ENCODE measurements at places on chromosomes 12 and 14.

- DNase-seq = no peak
Measured at GRCh38 chr14:41404126-41404525, 202.6 kb upstream of the LRFN5 start.

DNA sequence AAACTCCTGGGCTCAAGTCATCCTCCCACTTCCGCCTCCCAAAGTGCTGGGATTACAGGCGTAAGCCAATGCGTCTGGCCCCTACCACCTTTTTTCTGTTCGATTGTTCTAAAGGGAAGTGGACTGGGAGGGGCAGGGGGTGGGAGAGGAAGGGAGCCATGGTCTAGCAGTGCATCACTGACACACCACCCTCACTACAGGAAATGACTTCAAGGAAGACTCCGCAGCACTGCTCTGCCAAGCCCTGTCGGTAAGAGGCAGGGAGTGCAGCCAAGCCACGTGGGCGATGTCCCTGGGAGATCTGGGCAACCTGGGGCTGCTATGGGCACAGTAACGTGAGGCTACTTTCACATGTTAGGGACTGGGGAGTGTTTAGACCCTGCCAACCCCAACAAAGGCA lies 18.0 kb downstream of the LRRC74A start:
- DNase-seq = no peak

DNA sequence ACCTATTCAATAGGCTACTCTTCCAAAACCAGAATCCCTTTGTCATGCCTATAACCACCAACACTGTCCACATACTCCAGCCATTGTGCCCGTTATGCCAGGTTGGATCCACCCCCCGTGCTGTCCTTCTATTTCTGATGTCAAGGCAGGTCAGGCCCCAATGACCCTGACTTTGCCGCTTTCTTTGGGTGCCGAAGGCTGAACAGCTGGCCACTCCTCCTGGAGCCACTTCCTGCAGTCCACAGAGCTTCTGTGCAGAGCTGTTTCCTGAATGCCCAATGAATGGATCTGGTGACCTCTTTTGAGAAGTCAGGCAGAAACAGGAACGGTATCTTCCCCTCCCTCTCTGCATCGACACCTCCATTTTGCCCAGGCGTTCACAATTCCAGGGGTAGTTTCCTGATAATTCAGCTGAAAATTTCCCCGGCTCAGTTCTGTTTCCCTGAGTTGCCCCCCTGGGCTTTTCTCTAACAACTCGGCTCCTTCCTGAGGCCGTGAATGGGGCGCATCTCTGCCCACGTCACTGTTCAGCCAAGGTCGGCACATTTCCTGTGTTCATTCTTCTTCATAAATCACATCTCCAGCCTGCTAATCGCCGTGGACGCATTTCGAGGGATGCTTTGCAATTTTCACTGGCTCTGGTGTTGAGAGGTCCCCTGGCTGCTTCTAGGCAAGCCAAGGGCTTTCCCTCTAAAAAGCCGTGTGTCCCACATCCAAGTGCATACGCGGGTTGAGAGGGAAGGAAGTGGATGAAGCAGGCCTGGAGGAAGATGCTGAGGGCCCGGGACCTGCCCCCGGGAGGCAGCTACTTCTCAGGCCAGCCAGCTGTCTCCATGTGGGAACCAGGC lies 86.5 kb downstream of the PAPOLA start:
- DNase-seq = no peak

DNA sequence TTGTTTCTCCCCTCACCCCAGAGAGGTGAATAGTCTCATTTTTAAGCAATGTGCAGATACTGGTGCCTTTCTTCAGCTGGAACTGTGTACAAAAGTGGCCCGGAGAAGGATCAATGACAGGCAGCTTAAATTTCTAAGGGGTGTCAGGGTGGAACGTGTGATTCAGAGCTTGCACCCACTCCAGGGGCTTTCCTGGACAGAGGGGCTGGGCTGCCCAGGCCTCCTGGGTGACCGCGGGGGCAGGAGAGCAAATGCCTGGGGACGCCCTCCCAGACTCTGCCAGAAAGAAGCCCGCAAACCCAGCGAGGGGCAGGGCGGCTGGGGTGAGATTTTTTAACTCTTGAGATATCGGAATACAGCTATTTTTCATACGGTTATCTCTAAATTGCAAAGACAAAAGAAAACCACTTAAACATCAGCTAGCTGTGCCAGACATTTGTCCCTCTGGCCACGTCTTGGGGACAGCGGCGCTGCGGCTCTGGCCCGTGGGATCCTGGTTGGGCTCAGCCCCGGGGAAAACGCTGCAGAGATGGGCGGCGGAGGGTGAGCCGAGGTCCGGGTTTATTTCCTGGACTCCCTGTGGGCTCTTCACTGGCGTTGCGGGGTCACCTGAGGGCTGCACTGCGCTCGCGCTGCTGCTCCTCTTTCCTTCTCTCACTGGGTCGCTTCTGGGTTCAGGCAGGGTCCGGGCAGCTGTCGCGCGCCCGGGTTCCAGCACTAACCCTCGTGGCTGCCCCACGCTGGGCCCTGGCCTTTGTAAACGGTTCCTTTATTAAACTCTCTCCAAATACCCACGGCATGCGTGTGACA lies 35.8 kb downstream of the NFKBIA start:
- DNase-seq = no peak

DNA sequence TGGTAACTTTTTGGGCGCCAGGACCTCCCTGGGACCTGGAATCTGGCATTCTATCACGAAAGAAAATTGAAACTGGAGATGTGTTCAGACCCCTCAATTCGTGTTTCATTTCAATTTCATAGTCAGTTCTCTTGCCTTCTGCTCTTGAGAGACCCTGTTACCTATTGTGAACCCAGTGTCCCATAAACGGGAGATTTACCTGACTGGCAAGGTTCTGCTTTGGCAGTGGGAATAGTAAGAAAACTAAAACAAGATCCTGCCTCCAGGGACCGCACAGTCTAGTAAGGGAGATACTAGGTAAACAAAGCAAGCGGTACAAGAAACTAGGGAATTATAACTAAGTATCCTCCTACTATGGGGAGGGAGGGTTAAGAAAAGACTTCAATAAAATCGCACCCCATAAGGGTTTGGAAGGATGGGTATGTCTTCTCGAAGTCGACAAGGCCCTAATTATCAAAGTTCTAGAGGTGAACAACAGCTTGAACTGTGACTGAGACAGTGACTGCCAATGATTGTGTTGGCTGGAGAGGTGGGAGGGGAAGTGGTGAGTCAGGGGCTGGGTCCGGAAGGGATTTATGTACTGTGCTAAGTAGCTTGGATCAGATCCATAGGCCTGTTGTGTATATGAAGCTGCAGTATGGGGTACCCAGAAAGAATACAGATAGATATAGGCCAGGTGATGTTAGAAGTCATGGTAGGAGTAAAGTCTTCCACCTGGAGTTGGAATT lies 754 bp downstream of the ACSS3 start:
- DNase-seq = peak; percentile 28

DNA sequence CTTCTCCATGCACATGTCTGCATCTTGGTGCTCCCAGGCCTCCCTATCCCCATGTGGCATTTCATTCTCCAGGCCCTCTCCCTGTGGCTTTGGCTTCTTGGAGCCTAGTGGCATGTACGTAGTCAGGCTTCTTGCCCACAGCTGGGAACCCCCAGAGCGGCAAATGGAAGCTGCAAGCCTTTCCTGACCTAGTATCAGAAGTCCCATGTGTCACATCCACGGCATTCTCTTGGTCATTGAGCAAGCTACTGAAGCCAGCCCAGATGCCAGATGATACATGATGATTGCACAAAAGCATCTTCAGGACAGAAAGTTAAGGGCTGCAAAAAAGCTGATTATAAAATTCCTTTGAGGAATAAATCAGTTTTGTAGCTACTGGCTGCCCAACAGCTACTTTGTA lies 154.9 kb downstream of the PELI2 start:
- no peak for DNase-seq

GRCh38 chr14:101235335-101236103 lies 325.8 kb upstream of the DIO3 start:
- peak; percentile 80 for DNase-seq

DNA sequence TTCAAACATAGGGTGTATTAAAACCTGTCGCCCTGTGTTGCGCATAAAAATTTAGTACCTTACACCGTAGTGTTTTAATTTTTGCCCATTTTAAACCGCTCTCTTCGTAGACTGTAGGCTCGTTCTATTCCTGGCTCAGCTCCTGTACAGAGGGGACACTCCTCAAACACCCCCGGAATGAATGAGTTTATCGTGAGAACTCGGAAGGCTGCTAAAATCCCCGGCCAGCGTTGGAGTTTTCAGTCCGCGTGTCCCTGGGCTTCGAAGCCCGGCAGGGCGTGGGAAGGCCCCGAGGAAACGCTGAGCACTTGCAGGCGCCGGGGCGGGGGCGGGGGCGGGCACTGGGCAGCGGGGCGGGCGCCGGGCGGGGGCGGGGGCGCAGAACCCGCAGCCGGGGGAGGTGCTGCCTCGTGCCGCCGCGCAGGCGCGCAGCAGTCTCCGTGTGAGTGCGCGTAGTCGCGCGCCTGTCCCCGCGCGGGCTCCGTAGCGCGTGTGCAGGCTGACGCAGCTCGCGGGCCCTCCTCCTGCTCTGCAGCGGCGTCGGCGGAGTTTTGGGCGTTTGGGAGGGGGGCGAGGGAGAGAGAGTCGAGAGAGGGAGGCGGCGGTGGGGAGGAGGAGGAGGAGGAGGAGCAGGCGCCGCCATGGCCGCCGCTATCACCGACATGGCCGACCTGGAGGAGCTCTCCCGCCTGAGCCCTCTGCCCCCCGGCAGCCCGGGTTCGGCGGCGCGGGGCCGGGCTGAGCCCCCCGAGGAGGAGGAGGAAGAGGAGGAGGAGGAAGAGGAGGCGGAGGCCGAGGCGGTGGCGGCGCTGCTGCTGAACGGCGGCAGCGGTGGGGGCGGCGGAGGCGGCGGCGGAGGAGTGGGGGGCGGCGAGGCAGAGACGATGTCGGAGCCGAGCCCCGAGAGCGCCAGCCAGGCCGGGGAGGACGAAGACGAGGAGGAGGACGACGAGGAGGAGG lies at the start of gene AEBP2:
TSS of gene AEBP2 (plus strand) at position 434 of the 960 bp plus-strand sequence. CDS start at position 642, 208 bp downstream.
- peak; percentile 83 for DNase-seq

GRCh38 chr14:104680056-104680805 lies 9.2 kb upstream of the INF2 start:
- DNase-seq = no peak

DNA sequence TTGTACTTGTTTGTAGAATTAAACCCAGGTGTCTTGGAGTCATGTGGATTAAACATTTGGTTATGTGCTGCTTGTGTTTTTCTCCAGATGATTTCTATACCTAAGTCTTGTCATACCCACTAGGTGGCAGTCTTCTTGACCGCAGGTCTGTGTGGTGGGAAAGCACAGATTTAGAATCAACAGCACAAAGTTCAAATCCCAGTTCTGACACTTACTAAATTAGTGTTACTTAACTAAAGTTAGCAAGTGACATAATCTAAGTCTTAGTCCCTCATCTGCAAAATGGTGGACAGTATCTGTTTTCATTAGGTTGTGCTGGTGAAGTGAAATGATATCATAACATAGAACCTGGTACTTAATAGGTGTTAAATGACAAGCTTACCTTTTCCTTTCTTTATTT lies 151.0 kb upstream of the ARHGAP5 start:
- no peak for DNase-seq

GRCh38 chr12:95099270-95099790 lies 25.9 kb upstream of the NR2C1 start:
- no peak for DNase-seq

DNA sequence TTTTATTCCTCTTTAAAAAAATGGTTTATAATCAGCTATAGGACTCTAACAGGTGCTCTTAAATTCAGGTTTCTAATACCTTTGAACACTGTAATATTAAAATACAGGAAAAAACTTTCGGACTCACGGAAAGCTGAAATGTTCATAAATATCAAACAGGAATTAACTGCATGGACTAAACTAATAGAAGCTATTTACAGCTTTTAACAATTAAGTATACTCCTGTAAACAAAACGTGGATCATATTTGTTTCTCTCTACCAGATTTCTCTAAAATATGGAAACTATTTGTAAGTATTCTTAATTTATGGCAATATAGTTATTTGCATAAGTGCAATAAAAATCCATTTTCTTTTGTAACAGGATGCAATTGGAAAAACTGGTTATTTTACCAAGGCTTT lies 108.9 kb upstream of the RESF1 start:
- DNase-seq = no peak

GRCh38 chr12:86261578-86261977 lies 5.4 kb upstream of the MGAT4C start:
- no peak for DNase-seq

DNA sequence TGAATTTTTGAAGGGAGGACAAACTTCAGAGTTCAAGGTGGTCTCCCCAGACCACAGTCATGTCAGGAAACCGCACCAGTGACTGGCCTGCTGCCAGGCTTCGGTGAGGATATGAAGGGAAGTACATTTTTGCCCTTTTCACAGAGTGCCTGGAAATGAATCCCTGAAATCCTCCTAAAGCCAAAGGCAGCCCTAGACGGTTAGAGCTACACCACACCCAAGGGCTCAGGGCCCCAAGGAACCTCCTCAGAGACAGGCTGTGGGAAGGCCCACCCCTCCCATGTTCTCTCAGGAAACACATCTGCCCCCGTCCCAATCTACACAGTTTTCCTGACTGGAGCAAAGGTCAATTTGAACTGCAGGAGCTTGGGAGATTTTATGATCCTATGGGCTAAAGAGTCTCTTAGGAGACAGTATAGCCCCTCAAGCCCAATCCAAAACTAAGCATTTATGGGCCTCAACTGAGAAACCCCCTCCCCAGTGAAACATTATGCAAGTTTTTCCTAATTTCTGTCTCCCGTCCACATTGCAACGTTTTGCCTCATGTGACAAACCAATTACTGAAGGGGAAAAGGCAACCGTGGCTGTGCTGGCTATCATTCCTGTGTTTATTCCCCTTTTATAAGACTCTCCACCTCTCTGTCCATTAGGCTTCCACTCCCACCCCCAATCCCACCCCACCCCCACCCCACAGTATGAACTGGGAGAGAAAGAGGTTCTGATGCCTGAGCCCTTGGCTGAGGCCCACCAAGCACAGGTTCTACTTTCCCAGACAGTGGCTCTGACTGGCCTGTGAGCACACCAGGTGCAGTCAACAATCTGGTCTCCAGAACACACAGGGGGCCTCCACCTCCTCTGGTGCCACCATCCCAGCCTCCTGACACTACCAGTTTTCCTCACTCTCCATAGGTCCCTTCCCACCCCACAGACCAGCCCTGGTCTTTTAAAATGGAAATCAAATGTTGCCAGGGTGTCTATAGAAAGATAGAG lies 9.6 kb upstream of the RNASE1 start:
- no peak for DNase-seq

GRCh38 chr14:95046711-95047681 lies 110.3 kb downstream of the DICER1 start:
- DNase-seq = peak; percentile 63

DNA sequence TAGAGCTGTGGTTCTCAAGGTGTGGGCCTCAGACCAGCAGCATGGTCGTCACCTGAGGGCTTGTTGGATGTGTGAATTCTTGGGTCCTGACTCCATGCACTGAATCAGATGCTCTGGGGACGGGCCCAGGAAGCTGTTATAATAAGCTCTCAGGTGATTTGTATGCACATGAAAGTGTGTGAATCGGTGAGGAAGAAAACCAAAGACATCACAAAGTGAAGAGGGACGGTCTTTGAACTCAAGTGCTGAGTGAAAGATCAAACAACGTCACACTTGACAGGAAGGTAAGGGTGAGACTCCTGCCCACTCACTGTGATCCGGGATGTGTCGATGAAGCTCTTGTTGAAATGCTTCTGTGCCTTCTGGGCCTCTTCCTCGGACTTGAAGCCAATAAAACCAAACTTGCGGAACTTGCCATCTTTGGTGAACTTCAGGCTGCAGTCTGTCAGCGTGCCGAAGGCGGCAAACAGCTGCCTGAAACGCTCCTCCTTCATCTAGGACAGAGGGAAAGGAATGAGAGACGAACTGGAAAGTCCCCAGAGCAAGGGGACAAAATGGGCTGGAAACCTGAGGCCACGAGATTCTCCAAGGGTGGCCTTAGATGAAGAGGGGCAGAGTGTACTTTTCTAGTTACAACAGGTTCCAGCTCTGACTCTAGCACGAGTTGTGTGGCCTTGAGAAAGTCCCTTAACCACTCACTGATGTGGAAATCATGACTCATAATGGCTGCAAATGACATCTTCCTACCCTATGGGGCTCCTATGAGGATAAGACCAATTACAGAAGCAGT lies 4.0 kb downstream of the RBM19 start:
- no peak for DNase-seq

Measured in nephron progenitor cell (in vitro differentiated cells).